ENCODE measurements at places on chromosomes 3 and 15. TPM values are rescaled to one million over a fixed set of nuclear protein-coding genes. Genes with fewer than 3 reads are reported as not detected.

GRCh38 chr3:158121295-158121694 is 11.4 kb downstream of the RSRC1 start:
- H3K4me3 ChIP-seq = no peak overlapping the region
- DNase-seq = no peak
- peaks cover 19% of the 10 kb centered on the region for H3K4me1 ChIP-seq
- H3K36me3 ChIP-seq = peaks cover 14% of the 10 kb centered on the region
- no peak overlapping the region for H3K27ac ChIP-seq
- H3K27me3 ChIP-seq = no peaks in the 10 kb centered on the region

GRCh38 chr3:113167825-113168801 is 43.2 kb upstream of the BOC start:
- no peaks in the 10 kb centered on the region for H3K36me3 ChIP-seq
- no peaks in the 10 kb centered on the region for H3K4me1 ChIP-seq
- H3K4me3 ChIP-seq = no peak overlapping the region
- H3K27ac ChIP-seq = no peak overlapping the region
- H3K27me3 ChIP-seq = peaks cover 10% of the 10 kb centered on the region
- no peak for DNase-seq

DNA sequence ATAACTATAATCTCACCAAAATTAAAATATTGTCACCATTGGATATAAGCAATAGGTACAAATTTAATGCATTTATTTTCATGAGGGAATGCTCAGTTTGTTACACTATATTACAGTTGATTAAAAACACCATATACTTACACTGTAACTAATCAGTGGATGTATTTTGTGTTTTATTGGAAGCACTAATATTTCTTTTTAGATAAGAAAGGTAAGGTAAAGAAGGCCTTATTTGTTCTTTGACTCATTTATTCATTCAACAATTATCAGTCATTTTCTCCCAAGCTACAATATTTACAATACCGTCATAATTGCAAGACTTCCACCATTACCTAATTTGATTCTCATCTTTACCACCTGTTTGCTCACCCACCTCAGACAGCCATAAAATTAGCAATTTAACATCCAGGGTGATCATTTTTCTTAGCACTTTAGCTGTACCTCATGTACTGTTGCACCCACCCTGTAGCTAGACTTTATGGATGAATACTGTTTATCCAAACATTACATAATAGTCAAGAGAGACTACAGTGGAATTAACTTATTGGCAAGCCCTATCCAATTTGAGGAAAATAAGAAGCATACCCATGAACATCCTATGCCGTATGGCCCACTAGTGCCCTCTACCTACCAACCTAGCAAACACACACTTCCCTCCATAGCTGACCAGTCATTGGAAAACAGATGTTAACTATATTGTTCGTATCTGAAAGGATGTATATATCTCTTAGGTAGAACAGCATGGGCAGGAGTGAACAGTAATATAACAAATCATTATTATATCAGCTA is 229.6 kb downstream of the BBX start:
- H3K4me3 ChIP-seq = no peak overlapping the region
- H3K27ac ChIP-seq = no peak overlapping the region
- H3K36me3 ChIP-seq = no peaks in the 10 kb centered on the region
- no peaks in the 10 kb centered on the region for H3K27me3 ChIP-seq
- DNase-seq = no peak

DNA sequence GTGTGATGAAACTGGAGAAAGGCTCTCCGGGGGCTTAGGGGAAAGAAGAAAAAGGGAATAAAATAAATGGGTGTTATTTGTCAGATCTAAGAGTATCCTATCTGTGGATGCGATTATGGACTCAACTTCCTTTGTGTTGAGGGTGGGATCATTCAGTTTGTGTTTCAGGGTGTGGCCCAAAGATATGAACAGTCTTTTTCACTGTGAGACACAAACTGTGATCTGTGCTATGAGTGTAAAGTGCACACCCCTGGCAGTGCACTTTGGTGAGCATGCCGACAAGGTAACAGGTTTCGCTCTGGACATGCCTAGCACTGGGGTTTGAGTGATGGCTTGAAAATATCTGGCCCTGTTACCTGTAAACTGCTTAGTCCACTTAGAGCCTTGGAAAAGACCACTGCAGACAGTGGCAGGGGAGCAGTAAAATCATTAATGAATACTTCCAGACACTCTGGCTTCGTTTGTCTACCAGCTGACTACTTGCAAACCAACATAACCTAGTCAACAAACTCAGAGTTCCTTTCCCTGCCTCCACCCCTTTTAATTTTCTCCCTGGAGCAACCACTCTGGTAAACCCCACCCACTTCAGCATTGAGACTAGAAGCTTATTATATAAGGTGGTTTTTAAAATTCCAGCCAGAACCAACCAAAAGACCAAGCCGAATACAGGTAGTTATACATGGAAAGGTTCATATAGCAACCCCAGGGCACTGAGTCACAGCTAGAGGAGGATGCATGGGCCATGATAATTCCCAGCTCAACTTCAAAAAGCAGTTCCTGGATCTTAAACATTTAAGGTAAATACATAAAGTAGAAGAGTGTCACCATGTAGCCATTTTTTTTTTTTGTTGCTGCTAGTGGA is 55.1 kb downstream of the TAMM41 start:
- H3K4me1 ChIP-seq = no peaks in the 10 kb centered on the region
- peaks cover 6% of the 10 kb centered on the region for H3K36me3 ChIP-seq
- H3K27ac ChIP-seq = no peak overlapping the region
- DNase-seq = no peak
- no peaks in the 10 kb centered on the region for H3K27me3 ChIP-seq

GPR62 gene
- total RNA-seq = 0.10 TPM

ROBO2 gene
- not detected for total RNA-seq

BSN gene
- total RNA-seq = 0.17 TPM

All from activated T-cell treated with anti-CD3 and anti-CD28 coated beads, Interleukin-2, amount 50 U/mL, for 72 hours (primary cell).